ENCODE measurements at places on chromosomes 12 and 14.
A peak's percentile ranks its signal among the peaks of the same experiment; 100 is the strongest.

DNA sequence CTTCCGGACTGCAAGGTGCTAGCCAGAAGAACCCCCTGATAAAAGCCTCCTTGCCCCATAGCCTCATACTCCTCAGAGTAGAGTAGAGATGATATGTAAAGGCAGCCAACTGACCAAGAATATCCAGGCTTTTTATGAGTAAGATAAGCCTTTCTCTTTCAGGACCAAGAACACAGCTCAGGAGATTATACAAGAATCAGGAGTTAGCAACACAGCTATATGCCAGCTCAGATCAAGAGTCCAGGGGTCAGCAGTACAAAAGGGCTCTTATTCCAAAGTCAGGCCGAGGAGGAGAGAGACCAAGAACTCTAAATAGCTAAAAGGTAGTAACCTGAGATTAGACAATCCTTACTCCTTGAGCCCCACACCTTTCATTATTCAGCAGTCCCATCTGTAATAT is 135.3 kb downstream of the BTG1 start:
- no peak for DNase-seq

DNA sequence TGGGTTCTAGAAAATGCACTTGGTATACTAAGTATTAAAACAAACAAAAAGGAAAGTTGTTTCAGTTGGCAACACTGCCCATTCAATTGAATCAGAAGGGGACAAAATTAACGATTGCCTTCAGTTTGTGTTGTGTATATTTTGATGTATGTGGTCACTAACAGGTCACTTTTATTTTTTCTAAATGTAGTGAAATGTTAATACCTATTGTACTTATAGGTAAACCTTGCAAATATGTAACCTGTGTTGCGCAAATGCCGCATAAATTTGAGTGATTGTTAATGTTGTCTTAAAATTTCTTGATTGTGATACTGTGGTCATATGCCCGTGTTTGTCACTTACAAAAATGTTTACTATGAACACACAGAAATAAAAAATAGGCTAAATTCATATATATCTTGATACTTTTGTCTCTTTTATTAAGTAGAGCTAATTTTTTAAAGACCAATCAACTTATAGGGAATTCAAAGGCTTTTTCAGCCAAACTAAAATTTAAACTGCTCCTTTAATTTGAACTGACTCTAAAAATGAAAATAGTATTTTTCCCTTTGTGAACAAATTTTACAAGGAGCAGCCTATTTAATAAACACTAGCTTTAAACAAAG is 2.8 kb downstream of the FOXG1 start:
- no peak for DNase-seq

DNA sequence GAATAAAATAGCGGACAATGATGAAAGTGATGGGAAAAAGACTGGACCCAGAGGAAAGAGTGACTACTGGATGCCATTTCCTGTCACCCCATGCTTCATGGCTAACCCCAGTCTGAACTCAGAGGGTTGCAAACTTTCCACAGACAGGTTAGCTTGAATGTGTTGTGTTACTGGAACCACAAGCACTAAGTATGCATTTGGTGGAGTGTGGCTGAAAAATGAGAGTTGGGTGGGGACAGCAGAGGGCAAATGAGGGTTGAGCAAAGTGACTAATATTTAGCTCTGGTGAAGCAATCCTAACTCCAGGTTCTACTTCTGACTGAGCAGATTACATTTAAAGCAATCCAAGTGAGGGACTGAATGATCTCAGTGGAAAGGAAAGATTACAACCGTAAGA is 1.6 kb downstream of the SLC16A7 start:
- DNase-seq = peak; percentile 7

- DNase-seq = no peak
These were observed 13.4 kb downstream of the ASB2 start for GRCh38 chr14:93962701-93963601.

DNA sequence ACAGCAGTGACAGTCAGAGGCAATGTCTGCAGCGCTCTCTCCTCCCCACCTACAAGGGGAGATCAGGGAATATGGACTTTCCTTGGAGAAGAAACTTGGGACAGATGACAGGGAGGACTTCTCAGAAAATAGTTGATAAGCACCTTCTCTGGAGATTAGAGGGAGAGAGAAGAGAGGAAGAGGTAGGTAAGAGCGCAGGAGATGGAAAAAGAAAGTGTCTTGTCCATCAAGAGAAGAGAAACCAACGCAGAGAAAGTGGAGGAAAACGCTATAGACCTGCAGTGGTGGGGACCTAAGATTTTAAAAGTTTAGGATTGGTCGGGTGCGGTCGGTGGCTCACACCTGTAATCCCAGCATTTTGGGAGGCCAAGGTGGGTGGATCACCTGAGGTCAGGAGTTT is 15.5 kb upstream of the SMUG1 start:
- no peak for DNase-seq

- no peak for DNase-seq
These were observed 56.3 kb downstream of the FGD4 start for GRCh38 chr12:32455607-32456071.

- no peak for DNase-seq
These were observed 15.5 kb upstream of the SSPN start for GRCh38 chr12:26179826-26180225.

- DNase-seq = no peak
These were observed 48.5 kb upstream of the NUAK1 start for GRCh38 chr12:106187155-106187789.

GRCh38 chr12:3536096-3536875 is 45.3 kb downstream of the PRMT8 start:
- DNase-seq = no peak

- DNase-seq = no peak
These were observed 59.8 kb downstream of the HECTD4 start for GRCh38 chr12:112322441-112322840.

- DNase-seq = no peak
These were observed 41.2 kb upstream of the MED13L start for GRCh38 chr12:116318576-116319232.

DNA sequence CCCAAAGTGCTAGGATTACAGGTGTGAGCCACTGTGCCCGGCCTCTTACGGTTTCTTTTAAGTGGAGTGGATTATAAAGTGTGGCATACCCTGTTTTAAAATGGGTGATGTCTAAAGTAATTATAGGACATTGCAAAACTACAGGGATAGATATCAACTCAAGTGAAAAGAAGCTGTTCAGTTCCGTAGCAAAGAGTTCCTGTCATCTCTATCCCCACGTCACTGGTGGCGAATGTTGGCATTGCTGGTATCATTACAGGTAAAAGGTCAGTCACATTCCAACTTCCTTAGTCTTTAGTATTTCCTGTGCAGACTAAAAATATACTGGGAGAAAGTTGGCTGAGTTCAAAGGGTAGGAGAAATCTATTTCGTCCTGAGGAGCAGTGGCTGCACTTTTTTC is 95.6 kb upstream of the SLC38A2 start:
- no peak for DNase-seq

DNA sequence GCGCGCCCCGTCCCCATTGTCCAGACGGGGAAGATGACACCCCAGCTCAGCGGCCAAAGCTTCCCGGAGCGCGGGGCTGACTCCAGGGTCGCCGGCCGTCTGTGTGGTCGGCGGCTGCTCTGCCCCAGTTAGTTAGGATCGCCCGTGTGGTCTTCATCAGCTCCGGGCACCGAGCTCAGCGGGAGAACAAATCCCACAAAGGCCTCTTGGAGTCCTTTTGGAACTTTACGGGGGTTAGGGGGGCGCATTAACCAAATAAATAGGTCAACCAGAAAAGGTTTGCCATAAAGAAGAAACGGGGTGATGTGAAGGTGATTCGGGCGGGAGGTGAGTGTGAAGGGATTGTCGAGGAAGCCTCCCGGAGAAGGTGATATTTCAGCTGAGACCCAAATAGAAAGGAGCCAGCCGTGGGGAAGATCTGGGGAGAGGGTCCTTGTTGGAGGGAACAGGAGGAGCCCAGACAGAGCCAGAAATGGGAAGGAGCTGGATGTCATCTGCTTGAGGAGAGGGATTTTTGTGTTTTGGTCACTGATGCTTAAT is 697 bp downstream of the ATP6V0A2 start:
- DNase-seq = no peak

- no peak for DNase-seq
These were observed 254.0 kb upstream of the USP15 start for GRCh38 chr12:62006076-62006732.

GRCh38 chr14:72883961-72884360 is 9.9 kb downstream of the DPF3 start:
- DNase-seq = no peak

GRCh38 chr12:118332511-118332910 is 40.2 kb downstream of the TAOK3 start:
- DNase-seq = no peak

- DNase-seq = no peak
These were observed 1.4 kb upstream of the AKAP5 start for GRCh38 chr14:64463873-64464272.

- DNase-seq = no peak
These were observed 150.1 kb downstream of the CAPZA3 start for GRCh38 chr12:18888047-18888446.

GRCh38 chr14:61752626-61753025 is 9.6 kb upstream of the SNAPC1 start:
- DNase-seq = no peak
